ENCODE measurements at places on chromosomes 11 and 22. TPM values are rescaled to one million over a fixed set of nuclear protein-coding genes. Genes with fewer than 3 reads are reported as not detected.

DNA sequence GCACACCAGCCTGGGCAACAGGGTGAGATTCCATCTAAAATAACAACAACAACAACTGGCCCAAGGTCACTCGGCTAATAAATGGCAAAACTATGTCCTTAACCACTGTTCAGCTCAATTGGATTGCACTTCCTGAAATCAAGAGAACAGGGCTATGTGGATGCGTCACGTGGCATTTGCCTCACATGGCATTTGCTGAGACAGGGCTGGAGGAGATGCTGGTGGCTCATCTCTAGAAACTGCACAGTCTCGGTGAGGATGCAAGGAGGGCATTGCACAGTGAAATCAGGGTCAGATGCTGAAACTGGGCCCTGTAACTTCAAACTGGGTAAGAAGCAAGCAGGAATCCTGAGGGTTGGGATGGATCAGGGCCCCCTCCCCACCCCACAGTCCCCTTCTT lies 171.9 kb downstream of the BUD13 start:
- no peak for DNase-seq

ALX4 gene
- total RNA-seq = not detected

- DNase-seq = peak; percentile 53
Observed at GRCh38 chr11:117096201-117096991, 1.8 kb downstream of the SIK3 start.

GRCh38 chr22:31122532-31123291 lies at the start of gene INPP5J:
TSS of gene INPP5J (plus strand) at chr22:31122966. CDS start at chr22:31123015, 49 bp downstream.
- DNase-seq = no peak

- no peak for DNase-seq
Observed at GRCh38 chr11:110196241-110196754, 100.1 kb downstream of the RDX start.

DNA sequence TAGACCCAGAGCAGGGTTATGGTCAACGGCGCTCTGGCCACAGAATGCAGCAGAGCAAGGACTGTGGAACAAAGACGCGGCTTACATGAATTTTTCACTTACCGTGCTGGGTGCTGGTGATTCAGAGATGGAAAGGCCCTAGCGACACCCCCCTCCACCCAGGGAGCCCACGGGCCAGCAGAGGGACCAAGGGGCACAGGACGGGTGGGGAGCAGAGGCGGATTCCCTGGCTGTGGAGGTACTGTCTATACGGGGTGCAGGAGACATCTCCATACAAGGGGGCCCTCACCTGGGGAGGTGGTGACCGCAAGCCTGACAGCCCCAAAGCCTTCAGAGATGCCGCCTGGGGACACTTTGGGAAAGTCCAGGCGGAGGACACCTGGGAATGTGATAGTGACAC lies 1.1 kb upstream of the SEPTIN5 start:
- DNase-seq = no peak
